ENCODE measurements at places on chromosomes 11 and 22.
A peak's percentile ranks its signal among the peaks of the same experiment; 100 is the strongest.

- no peak for DNase-seq
These were observed 2.2 kb upstream of the TMEM216 start for GRCh38 chr11:61390161-61390560.

GRCh38 chr11:66887526-66887925, 30.7 kb downstream of the LRFN4 start:
- no peak for DNase-seq

- DNase-seq, result no peak
These were observed 20.4 kb downstream of the FXYD6 start for GRCh38 chr11:117855912-117856651.

DNA sequence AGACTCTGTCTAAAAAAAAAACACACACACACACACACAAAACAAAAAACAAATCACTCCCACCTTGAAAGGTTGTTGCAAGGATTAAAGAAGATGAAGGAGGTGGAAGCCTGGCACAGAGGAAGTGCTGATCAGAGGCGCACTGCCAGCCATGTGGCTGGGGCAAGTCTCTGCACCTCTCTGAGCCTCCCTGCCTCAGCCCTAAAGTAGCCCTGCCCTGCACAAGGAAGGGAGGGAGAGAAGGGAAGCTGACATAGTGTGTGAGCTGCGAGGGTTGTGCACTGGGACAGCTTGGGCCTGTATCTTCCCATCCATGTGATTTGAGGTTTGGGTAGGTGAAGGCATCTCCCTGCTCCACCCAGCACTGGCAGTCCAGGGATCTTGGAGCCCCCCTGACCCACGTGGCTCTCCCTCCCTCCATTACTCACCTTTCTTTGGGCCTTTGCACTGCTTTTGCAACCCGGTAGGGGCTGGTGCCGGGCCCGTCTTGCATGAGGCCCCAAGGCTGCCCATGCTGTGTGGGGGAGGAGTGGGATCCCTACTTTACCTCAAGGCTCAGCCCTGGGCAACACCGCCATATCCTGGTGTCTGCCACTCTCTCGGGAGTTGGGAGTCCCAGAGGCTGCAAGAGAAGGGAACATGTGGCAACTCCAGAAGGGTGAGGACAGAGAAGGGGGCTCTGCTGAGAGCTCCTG, 30.5 kb downstream of the IFT27 start:
- no peak for DNase-seq

DNA sequence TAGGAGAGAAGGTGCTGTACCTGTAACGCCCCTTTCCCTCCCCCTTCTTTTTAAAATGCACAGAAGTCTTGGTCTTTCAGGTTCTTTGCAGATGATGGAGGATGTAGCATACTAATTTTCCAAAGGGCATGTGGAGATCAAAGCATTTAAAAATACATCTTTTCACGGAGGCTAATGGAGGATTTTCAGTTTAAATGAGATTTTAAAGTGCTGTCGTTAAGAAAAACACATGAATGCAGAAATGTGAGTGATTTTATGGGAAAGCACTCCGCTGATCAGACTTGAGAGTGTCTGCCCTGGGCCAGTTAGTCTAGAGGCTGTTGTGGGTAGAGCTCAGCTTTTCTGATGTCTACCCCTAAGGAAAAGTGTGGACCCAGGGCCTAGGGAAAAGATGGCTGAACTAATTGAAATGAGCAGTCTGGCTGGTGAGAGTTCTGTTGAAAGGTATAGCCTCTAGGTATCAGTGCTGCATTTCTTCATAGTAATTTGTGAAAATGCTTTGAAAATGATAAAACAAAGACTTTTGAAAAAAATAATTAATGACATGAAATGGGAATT, 2.5 kb downstream of the AMOTL1 start:
- no peak for DNase-seq

- DNase-seq, result no peak
These were observed 42.2 kb upstream of the POU2AF1 start for GRCh38 chr11:111421251-111421650.

DNA sequence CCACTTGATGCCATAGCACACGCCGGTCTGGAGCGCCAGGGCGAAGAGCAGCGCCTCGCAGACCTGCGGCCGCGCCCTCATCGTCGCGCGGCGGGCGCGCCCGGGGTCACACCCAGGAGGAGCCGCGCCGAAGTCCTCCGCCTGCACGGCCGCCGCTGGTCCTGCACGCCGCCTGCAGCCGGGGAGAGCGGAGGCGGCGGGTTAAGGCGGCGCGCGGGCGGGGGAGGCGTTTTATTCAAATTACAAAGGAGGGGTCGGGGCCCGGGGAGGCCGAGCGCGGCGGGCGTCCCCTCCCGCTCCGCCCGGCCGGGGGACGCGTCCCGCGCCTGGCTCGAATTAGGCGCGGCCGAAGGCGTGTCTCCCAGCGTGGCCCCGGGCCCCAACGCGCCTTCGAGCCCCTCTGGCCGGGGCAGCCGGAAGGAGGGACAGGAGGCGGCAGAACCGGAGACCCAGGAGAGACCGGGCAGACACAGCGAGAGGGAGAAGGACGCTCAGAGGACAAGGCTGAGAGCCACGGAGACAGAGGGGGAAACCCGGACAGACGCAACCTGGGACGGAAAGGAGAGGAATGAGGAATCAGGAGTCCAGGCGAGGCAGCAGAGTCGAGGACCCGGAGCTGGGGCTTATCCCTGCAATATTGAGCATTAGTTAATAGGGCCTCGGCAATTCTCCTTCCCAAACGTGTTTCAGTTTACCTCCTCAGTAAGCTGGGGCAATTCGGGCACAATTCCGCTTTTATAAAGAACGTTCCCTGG, at the start of gene WNT11:
Gene WNT11, minus strand, starts transcription at position 176 of the 755 bp plus-strand sequence. Its CDS starts 95 bp downstream, at position 81.
- peak; percentile 76 for DNase-seq

DNA sequence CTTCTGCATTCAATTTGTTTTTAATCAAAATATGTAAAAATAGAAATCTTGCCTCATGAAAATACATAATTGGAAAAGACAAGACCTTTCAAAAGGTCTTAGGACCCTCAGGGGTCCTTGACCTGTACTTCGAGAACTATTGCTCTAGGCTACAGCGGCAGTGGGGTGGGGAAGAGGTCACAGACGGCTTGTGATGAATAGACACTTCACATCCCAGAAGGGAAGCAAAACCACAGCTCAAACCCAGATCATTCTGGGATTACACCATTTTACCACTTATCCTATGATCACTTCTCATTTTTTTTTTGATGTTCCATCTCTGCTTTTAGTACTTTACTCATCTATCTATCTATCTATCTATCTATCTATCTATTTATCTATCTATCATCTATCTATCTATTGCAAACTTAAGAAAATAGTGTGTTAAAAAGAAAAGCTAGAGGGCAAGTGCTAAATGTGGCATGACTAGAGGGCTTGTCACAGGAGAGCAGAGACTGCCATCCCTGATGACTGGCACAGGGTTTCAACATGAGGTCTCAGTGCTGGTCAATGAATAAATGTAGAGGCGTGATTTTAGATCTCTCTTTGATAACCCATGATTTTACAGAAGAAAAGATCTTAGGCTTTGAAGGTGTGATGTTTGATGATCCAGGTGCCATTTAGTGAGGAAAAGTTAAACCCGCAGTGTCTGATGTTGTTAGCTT, 37.1 kb downstream of the RNF141 start:
- DNase-seq, result no peak

DNA sequence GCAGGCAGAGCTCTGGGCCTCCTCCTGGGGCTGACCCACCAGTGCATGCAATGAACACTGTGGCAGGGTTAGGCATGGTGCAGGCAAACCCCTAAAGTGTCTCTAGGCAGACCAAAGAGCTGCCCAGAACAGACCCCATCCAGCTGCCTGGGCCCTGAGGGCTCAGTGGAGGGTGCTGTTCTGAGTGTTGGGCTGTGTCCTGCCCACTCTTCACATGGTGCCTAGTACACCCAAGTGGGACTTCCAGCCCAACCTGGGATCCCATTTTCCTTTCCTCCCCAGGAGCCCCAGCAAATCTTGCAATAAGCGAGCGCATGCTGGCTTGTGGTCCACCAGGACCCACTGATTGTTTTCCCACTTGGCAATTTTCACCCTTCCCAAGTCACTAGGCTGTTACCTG, 26.4 kb downstream of the ARVCF start:
- DNase-seq, result no peak

- DNase-seq, result no peak
These were observed 28.2 kb upstream of the CCDC81 start for GRCh38 chr11:86346513-86346912.

- DNase-seq, result no peak
These were observed 759 bp downstream of the CPT1A start for GRCh38 chr11:68840661-68841653.

DNA sequence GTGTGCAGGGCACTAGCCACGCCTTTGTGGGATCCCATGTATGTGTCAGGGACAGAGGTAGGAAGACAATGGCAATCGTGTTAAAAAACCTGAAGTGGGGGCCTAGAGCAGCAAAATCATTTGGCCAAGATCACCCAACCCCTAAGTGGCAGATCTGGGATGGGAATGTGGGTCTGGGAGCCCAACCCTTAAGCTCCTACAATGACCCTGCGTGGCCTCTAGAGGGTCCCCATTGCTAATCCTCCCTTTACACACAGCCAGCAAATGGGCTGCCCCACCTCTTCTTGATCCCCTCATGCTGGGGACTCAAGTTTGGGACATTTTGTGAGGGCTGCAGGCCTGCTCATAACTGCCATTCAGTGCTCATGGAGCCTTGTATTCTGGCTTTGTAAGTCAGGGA, 73.2 kb upstream of the SUSD2 start:
- DNase-seq, result no peak

GRCh38 chr11:43582863-43583462, 97.6 kb upstream of the HSD17B12 start:
- no peak for DNase-seq

GRCh38 chr11:44828296-44828695, 101.5 kb downstream of the TSPAN18 start:
- DNase-seq, result no peak

DNA sequence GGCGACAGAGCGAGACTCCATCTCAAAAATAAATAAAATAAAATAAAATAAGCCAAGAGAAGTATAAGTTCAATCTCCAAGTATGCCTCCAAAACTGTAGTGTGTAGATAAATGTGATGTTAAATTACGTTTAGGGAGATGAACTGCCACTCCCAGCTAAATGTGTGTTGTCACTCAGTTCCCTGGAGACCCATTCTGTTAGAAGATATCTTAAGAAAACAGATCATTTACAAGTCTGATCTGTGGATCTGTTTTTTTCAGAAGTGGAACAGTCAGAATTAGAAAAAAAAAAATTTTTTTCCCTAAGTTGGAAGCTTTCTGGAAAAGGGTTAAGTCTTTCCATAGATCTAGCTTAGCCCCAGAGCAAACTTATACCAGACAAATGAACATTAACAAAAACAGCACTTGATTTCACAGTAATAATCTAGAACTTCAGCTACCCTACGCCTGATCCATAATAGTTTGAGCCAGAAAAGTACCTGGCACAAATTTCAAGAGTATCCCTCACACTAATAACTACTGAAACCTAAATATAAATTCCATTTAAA, 18.2 kb downstream of the CELF1 start:
- DNase-seq, result no peak

DNA sequence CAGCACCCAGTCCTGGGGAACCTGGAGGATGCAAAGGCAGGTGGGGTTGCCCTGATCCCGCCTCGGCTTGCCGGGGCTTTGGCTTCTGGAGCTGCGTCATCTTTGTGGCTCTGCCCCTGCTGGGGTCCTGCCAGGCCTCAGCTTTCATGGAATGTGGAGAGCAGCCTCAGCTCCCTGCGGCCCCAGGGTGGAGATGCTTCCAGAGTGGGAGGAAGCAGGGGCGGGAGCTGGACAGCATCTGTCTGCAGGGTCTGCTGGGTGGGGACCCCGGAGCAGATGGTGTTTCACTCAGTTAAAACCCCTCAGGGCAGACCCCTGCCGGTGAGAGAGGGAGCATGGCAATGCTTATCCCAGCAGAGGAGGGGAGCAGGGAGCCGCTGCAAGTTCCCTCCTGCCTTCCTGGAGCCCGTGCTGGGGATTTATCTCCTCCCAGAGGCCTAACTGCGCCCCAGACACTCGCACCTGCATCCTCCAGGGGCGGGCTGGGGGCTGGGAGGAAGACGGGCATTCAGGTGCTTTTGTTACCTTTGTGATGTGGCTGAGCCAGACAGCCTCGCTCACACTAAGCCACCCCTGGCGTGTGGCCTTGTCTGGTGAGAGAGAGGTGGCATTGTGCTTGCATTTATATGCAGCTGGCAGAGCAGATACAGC, 15.7 kb downstream of the GRIK4 start:
- no peak for DNase-seq

GRCh38 chr11:6612213-6613041, at the start of gene TAF10:
Gene TAF10, minus strand, starts transcription at chr11:6612216. Its CDS starts 27 bp downstream, at chr11:6612189.
- peak; percentile 90 for DNase-seq

- no peak for DNase-seq
These were observed 6.0 kb downstream of the ART5 start for GRCh38 chr11:3635641-3636375.

GRCh38 chr11:134724106-134724778, 312.2 kb upstream of the B3GAT1 start:
- no peak for DNase-seq

DNA sequence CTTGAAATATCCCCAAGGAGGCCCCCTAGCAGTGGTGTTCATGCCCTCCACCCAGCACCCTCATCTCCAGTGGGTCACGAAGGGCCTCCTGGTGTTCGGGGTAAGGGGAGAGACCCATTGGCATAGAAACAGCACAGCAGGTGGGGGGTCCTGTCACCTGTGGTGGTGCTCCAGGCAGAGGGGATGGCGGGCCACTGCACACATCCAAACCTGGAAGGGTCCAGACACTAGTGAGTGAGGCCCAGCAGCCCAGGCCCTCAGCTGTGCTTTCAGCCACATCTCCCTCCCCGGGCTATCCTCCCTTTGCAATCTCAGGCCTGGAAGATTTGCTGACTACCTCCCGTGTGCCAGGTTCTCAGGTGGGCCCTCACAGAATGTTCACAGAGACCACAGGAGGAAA, 59.4 kb upstream of the LYVE1 start:
- no peak for DNase-seq

DNA sequence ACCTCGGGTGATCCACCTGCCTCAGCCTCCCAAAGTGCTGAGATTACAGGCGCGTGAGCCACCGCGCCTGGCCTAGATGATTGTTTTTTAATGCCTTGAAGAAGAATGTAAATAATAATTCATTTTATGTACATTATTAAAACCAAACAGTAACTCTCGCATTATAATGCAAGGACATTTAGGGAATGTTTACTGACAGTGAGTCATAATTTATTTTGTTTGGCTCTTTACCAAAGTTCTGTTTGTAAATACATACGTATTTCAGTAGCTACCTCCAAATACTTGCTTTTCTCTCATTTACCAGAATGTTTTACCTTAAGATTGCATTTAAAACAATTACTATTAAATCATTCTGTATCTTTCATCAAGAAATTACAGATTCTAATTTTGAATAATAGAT, 3.0 kb downstream of the RAB39A start:
- DNase-seq, result no peak

- peak; percentile 82 for DNase-seq
These were observed 935 bp upstream of the RCOR2 start for GRCh38 chr11:63917692-63918506.

DNA sequence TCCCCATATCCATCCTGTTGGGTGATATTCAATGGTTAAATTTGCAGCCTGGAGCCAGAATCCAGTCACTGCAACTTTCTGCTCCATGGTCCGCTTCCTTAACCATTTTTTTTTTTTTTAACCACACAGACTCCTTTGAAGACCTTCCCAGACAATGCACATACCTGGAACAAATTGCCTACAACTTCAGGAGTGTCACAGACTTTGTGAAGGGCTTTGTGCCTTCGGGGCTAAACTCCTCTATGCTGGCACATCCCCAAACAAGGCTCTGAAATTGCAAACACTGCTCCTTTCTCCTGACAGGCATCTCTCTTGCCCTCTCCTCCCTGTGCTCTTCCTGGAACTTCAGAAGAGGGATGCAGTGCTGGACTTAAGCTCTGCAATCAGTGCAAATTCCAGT, 40.6 kb downstream of the TENM4 start:
- no peak for DNase-seq
